ENCODE measurements at places on chromosomes 6 and 20.

GRCh38 chr20:22008456-22008855 lies 303.0 kb downstream of the PAX1 start:
- DNase-seq: no peak

- DNase-seq: no peak
Observed at GRCh38 chr20:35462351-35462750, 7.0 kb downstream of the CEP250 start.

GRCh38 chr20:7770046-7770445 lies 170.2 kb downstream of the HAO1 start:
- no peak for DNase-seq

GRCh38 chr6:42735976-42736375 lies 9.9 kb downstream of the TBCC start:
- DNase-seq: no peak

DNA sequence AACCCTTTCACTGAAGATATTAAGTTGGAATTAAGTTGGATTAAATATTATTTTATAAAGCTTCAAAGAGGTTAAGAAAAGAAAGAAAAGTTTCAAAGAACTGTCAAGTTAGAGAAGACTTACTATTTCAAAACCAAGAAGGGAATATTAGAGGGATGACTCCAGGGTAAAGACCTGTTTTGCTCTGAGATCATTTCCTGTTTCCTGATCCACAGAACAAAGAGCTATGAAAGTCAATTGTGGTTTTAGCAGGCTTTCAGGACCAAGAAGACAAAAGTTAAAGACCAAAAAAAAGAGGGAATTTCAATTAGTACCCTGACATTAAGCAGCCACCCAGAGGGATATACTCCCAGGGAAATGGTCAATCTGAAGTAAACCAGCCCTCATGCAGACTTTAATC lies 19.4 kb downstream of the ESF1 start:
- no peak for DNase-seq

GRCh38 chr20:15296422-15296821 lies 959.0 kb upstream of the FLRT3 start:
- DNase-seq: no peak

DNA sequence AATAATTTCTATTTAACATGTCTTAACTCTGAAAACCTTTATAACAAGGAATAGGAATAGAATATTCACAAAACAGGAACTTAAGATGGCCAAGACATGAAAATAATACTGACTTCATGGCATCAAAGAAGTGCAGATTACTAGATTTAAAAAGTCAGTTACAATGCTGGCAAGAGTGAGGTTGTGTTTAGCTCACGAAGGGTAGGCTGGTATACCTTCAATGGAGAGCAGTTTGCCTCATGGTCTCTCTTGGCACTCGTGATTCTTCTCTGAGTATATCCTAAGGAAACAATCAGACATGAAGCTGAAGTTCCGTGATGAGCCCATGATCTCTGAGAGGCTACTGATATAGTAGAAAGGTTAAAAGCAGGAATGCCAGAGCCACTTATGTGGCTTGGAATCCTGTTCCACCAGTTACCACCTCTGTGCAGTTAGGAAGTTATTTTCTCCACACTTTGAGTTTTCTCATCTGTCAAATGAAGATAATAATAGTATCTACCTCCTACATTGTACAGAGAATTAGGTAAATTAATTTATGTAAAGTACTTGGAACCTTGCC lies 7.2 kb downstream of the NCOA7 start:
- no peak for DNase-seq

DNA sequence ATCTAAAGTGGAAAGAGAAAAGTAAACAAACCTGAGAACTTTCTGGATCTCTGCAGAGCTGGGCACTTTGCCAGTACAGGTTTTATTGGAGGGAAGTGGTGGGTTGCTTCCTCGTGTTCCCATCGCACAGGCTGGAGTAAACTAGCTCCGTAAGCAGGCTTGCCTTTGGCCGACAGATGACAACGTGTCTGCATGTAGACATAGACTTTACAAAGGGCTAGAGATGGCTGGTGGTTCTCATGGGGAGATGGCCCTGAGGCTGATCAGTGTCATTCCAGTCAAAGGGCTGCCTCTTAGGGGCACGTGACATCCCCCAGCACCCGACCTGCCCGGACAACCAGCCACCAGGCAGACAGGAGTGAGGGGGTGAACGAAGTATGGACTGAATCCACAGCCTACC lies 98.8 kb downstream of the YTHDF1 start:
- DNase-seq: no peak

GRCh38 chr6:155212616-155213380 lies 51.0 kb upstream of the CLDN20 start:
- DNase-seq: no peak

DNA sequence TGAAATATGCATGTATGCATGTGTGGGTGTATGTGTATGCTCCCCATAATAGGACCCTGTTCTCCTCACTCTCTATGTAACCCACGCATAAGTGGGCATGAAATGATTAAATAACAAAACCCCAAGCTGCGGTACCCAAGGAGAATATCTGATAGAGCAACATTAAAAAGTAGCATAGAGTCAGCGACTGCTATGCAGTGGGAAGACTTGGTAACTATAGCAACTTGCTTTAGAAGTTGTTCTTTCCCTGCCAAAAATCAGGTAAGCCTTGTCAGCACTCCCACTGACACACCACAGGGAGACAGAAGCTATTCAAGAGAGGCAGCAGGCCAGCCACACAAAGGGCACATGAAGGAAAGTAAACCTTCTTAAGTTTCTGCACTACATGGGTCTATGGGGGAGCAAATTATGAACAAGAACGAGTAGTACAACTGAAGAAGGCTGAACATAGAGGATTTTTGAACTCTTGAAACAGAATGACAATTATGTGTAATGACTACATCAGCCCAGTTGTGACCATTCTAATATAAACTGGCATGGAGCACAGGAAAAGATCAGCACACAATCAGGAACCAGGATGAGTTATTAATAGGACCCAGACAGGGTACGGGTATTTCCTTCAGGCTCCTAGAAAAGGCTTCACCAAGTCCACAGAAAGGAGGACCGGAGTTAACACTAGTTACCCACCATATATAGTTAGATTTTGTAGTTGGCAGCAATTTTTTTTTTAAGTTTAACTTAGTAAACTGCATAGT lies 89.9 kb downstream of the GPR6 start:
- DNase-seq: no peak

DNA sequence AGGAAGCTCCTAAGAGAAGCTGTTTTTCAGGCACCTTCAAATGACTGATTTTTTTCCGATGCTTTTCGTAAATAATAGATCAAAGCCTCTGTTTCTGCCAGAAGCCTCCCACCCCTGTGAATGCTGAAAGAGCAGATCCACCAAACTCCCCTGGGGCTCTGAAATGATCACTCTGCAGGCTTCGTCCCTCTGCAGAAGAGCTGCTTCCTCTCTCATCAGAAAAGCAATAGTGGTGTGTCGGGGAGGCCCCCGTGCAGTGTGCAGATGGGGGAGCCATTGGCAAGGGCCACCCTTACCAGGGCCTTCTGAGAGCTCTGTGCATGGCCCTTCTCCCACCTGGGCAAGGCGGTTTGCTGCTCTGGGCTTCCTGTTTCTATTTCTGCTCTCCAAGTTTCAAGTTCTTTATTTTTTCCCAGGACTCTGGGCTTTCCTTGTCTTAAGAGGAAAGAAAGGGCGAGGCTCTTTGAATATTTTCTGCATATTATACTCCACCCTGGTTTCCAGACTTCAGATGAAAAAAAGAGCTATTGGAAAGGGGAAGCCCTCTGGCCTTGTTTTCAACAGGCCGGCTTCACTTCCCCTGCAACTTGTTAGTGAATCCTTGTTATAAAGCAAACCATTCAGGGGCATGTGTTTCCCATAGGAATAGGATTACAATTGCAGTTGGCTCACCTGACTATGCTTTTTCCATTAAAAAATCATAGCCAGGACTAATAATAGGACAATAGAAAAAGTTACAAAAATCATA lies 155.2 kb downstream of the TTLL2 start:
- no peak for DNase-seq

GRCh38 chr6:6393069-6393529 lies 72.6 kb upstream of the F13A1 start:
- no peak for DNase-seq

DNA sequence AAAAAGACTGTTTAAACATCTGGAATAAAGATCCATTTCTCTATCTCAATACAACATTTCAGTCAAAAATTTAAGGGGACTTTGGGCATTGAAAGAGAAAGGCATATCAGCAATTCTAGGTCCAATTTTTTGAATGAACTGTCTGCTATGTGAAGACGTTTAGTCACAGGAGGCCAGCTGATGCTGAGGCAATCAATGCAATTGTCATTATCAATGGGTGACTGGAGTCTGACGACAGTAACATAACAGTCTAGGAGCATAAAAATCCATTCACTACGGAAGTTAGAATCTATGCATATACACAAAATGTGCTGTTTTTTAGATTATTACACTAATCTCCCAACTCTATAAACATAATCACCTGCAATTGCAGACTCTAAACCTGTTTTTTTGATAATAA lies 37.8 kb downstream of the TENT5A start:
- no peak for DNase-seq

DNA sequence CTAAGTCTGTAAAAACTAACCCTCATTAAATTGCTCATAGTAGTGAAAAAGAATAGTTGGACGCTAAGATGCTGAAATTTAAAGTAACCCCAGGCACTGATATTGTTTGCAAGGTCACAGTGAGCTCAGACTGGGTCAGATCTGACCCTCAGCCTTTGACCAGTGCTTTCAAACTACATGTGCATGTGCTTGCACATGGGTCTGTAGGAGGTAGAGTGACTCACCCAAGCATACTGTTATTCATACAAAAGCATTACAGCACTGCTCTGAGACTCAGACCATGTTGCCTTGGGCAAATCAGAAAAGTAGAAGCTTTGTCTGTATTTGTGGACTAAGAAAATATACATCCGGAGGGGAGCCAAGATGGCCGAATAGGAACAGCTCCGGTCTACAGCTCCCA lies 326.4 kb upstream of the MARCKS start:
- no peak for DNase-seq

GRCh38 chr6:147087641-147088040 lies 116.6 kb upstream of the STXBP5 start:
- no peak for DNase-seq

GRCh38 chr6:64085126-64085525 lies 449.5 kb downstream of the PHF3 start:
- DNase-seq: no peak

- DNase-seq: peak; percentile 20
Observed at GRCh38 chr20:10040070-10040975, 5.5 kb downstream of the ANKEF1 start.

- no peak for DNase-seq
Observed at GRCh38 chr20:23451956-23452487, 654 bp downstream of the CST11 start.

DNA sequence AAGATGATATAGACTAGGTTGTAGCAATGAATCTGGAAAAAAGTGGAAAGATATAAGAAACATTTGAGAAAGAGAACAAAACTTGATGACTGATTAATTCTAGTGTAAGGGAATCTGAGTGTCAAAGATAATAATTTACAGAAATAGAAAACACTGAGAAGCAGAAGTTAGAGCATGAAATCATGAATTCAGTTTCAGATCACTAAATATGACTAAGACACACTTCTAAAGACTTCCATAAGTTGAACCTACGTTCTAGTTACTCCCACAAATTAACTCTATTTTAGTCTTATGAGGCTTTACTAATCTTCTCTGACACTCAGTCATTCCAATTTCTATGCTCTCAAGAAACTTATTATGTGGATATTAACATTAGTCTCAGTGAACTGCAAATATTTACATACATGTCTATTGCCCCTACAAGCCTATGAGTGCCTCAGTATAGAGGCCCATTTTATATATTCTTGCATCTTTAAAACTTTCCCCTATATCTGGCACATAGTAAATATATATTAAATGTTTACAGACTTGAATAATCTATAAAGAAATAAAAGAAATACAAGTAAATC lies 30.4 kb downstream of the IBTK start:
- no peak for DNase-seq

DNA sequence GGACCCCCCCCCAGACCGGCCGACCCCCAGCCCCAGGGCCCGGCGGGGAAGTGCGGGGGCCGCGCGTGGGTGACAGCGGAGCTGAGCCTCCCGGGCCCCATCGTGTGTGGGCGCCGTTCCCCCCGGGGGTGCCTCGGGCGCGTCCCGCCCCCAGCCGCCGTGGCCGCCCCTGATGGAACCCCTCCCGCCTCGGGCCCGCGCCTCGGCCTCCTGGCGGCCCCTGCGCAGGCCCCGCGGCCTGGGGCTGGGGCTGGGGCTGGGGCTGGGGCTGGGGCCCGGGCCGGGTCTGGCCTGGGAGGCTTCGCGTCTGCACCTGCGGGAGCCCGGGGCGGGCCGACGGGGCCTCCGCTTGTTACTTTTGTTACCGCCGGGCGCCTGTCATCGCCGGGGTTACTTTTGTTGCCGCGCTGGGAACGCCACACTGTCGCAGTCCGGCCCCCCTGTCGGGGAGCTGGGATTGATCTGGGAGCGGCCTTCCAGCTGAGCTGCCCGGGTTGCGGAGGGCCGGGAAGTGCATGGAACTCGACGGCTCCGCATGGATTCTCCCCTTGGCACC lies 598 bp downstream of the OGFR start:
- DNase-seq: no peak

DNA sequence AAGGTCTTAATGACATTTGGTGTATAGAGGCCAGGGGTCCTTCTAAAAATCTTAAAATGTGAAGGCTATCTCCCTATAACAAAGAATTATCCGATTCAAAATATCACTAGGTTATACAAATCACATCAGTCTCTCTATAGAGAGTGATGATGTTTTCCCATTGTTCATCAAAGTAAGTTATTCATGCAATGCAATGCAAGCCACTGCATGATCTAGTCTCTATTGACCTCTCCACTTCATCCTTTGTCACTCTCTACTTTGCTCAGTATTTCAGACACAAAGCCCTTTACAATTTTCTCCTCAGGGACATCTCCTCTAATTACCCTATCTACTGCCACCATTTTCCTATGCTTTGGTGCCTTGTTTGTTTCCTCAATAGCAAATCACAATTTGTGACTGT lies 628.0 kb downstream of the HTR1B start:
- DNase-seq: no peak

- no peak for DNase-seq
Observed at GRCh38 chr6:109048176-109048575, 46.5 kb downstream of the SESN1 start.

- no peak for DNase-seq
Observed at GRCh38 chr6:21521276-21521675, 72.3 kb upstream of the SOX4 start.

GRCh38 chr6:73523434-73524123 lies 2.7 kb upstream of the EEF1A1 start:
- DNase-seq: no peak

GRCh38 chr20:54255157-54255556 lies 47.3 kb downstream of the PFDN4 start:
- DNase-seq: peak; percentile 22

Measured in fibroblast of skin of left quadriceps (primary cell).